AG04449 (cell line): ENCODE measurements at places on chromosomes 1 and 21.

DNA sequence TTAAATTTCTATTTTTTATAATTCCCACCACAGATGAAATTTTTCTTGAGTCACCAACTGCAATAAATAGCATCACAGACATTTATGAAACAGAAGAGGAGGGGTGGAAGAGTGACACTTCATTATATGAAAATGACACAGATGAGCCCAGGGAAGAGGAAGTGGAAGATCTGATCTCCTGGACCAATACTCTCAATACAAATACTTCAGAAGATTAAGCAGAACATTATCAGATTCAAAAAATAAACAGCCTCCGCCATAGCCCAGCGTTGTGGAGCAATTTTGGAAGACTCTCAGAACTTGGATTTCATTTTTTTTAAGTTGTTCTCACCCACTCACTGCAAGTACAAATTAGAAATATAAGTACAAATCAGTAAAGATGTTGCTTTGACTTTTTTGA, 63.6 kb downstream of the UBE2U start:
- no peak for DNase-seq

GRCh38 chr1:33118274-33118673, 37.3 kb downstream of the AZIN2 start:
- no peak for DNase-seq

DNA sequence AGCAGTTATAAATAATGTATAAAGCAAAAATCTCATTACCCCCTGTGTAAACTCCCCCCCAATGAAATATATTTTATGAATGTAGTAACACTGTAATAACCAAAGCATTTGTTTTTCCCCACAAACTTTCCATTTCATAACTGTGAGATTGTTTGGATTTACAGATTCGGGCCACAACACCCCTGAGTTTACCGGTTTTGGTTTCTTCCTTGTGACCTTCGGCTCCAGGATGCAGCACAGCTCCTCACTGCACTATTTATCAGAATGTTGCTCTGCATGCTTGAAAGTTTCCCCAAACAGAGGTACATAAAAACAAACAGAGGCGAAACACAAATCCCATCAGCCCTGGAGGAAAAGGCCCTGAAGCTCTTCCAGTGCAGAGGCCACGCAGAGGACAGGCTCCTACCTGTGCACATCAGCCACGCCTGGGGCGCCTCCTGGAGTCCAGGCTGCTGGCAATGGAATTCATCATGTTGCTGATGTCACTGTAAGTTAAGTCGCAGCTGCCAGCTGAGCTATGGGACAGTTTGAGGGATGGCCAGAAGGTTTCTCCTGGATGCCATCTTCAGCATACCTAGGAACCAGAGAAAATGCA, 122.0 kb downstream of the LMO4 start:
- DNase-seq: no peak

DNA sequence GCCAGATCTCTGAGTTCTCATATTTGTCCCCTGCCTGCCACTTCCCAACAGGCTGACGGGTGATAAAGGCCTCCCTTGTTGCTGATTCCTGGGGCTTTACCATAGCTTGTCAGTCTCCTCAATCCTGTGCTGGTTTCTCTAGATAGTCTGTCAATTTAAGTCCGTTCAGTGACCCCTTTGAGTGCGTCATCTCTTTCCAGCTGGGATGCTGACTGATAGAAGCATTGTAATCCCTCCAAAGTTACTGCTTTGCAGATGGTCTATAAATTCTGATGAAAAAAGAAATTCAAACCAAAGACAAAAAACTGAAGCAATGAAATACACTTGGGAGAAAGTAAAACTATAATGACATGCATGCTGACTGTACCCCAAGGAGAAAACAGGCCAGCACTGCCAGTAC, 28.3 kb downstream of the RHOU start:
- DNase-seq: no peak

GRCh38 chr1:200027264-200027823, at the start of gene NR5A2:
Gene NR5A2 (plus strand): TSS chr1:200027710. CDS start chr1:200027848, 138 bp downstream.
- DNase-seq: no peak

DNA sequence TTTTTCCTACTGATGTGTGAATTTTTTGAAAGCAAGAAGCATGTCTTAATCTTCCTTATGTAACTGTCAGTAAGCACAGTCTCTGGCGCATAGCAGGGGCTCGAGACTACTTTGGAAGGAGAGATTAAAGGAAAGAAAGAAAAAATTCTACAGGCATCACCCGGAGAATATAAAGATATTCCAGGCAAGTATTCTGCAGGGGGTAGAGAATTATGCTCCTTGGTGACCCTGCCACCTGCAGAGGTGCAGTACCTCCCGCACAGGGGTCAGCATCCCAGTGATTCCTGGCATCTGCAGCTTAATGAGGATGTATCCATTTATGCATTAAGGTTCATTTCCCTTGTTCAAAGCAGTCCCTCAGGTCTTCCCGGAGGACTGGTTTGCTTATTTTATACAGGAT, 87.6 kb upstream of the WLS start:
- no peak for DNase-seq

- no peak for DNase-seq
Observed at GRCh38 chr1:211753649-211754251, 76.8 kb downstream of the LPGAT1 start.

GRCh38 chr1:2091611-2092604, 41.7 kb downstream of the PRKCZ start:
- DNase-seq: no peak

- no peak for DNase-seq
Observed at GRCh38 chr21:17900990-17901385, 81.8 kb upstream of the C21orf91 start.

- no peak for DNase-seq
Observed at GRCh38 chr1:98345417-98345816, 316.1 kb upstream of the SNX7 start.

- no peak for DNase-seq
Observed at GRCh38 chr1:76500116-76500515, 367.2 kb upstream of the ST6GALNAC5 start.

DNA sequence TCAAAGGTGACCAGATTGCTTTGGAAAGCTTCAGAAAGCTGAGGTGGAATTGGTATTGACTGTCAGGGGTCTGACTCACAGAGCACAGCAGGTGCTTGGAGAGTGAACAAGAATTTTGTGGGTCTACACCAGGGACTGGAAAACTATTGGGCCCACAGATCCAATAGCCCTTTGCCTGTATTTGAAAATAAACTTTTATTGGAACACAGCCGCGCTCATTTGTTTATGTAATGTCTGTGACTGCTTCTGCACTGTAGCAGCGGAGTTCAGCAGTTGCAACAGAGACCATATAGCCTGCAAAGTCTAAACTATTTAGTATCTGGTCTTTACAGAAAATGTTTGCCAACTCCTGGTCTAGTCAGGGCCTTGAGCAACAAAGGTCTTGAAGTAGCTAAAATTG, 315.6 kb downstream of the NFIA start:
- no peak for DNase-seq

DNA sequence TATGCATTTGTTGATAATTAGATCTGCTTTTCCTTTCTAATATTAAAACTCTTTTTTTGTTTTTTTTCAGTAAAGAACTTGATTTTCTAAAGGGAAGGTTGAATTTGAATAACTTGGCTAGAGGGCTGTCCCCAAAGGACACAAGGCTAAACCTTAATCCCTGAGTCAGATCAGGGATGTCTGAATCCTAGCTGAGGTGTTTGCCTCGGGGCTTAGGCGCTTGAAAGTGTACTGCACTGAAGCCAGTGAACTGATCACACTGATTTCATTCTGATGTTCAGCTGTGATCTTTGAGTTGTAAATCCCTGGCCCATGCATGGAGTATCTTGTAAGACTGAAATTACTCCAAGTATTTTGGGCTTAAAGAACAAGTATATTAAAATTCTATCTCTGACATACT, 42.8 kb downstream of the MTR start:
- DNase-seq: no peak

DNA sequence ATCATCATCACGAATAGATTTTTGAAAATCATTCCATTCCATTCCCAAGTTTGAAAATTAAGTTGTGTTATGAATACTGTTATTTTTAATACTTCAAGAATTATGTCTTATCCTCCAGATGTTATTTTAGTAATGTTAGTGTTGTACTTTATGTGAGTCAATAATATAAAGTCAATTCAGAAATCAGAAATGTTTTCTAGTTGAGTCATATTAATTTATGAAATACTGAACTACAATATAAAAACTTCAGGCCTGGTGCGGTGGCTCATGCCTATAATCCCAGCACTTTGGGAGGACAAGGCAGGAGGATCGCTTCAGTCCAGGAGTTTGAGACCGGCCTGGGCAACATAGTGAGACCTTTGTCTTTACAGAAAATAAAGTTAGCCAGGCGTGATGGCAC, 38.4 kb upstream of the GPR25 start:
- no peak for DNase-seq

DNA sequence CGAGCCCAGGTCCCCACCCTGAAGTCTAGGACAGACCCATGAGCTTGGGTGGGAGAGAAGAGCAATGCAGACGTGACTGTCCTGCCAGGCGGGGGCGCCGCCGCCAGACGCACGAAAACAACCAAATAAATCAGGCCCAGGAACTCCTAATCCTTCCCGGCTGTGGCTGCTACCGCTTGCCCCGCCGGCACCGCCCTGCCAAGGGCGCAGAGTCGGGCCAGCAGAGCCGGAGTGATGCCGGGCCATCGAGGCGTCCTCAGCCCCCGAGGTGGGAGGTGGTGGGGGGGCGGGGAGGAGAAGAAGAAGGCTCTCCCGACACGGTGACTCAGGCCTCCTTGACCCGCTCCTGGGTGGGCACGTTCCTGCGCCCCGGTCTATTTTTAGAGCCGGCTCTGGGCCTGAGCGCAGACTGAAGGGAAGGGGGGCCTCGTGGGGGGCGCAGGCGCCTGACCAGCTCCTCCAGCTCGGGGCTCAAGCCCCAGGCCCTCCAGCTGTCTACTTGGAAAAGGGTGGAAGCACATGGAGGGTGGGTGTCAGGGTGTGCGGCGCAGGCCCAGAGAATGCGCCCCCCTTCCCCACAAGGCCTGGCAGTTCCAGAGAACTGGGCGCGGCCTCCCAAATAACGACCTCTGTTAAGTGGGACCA, 10.7 kb upstream of the COL16A1 start:
- no peak for DNase-seq

DNA sequence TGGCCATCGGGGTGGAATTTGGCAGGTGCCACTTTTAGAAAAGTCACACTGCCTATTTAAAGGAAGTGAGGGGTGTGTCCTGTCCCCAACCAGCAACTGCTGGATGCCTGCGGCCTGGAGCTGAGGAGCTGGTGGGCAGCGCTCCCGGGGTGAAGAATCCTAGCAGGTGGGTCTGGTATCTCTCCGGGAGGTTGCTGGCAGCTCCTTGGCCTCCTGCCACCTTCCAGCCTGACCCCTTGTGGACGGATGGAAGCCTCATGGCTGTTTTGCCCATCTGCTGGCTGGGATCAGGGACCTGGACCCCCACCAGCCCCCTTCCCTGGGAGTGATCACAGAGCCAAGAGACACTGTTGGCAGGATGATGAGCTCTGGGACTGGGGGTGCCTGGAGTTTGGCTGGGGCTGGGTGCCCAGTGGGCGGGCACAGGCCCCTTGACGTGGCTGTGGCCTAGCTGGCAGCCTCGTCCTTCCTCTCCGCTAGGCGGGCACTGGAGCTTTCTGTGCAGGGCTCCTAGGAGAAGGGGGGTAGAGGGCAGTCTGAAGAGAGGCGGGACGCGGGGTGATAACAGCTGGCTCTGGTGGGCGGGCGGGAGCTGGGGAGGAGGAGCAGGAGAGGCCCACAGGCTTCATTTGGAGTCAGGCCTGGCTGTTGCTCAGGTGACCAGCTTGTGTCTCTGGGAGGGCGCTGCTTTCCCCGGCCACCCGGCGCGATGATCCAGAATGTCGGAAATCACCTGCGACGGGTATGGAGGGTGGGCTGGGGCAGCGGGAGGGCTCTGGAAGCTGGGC, at the start of gene ACOT11:
Gene ACOT11 (plus strand): TSS at position 628 of the 788 bp plus-strand sequence. CDS start 82 bp downstream, at position 710.
- no peak for DNase-seq

GRCh38 chr21:18716578-18717138, 313.1 kb upstream of the TMPRSS15 start:
- no peak for DNase-seq

DNA sequence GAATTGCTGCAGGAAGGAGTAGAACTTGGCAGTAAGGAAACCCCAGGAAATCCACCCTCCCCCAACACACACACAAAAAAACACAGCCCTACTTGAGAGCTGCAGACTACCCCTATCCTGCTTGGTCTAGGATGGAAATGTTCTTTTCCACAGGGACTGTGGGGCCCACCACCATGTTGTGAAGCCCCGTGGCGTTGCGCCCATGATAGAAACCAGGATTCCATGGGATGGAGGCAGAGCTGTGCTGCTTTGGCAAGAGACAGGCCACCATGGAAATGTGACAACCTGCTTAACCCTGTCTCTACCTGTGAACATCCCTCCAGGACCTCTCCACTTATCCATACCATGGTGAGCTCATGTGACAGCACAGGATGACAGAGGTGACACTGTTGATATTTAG, 121.1 kb upstream of the NGF start:
- no peak for DNase-seq

DNA sequence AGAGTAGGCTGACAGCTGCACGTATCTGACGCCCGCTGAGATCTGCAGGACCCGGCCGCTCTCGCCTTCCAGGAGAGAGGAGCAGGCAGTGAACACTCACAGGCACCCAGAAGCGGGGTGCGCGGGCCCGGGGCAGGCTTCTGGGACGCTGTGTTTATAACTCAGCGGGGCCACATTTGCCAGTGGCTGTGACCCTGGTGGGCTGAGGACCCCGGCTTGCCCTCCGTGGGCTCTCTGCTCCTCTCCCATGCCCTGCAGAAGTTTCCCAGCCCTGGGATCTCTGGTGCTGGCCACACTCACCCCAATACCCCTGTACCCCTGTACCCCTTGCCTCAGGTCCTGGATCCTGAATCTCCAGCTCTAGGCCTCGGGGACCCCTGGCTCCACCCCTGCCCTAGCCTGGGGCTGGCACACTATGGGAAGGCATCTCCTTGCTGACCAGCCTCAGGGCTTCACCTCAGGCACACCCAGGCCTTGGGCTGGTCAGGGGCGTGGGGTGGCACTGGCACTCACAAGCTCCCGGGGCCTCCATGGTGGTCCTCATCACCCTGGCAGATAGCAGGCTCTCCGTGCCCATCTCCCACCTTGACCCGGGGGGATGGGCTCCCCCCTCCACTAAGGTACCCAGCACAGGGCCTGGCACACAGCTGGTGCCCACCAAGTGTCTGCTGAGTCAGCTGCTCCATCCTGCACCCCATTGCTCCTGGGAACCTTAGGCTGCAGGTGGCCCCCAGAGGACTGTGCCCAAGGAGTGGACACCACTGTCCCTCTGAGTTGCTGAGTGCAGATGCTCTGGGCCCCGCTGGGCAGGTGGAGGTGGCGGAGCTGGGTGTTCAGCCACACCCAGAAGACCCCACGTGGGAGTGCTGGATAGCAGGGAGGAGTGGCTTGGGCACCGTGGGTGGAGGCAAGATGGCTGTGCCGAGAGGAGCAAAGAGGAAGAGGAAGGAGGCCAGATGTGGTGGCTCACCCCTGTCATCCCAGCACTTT, 32.4 kb downstream of the MORN1 start:
- DNase-seq: no peak

GRCh38 chr1:111468717-111469100, 5.1 kb upstream of the C1orf162 start:
- DNase-seq: no peak

GRCh38 chr1:70890408-70890807, 157.2 kb downstream of the PTGER3 start:
- no peak for DNase-seq

- no peak for DNase-seq
Observed at GRCh38 chr1:193979219-193979618, 792.8 kb upstream of the B3GALT2 start.

GRCh38 chr1:160115545-160116282, at the start of gene ATP1A2:
Gene ATP1A2 (plus strand): TSS chr1:160115759. CDS start chr1:160115862, 103 bp downstream.
- no peak for DNase-seq
